ENCODE measurements at places on chromosomes 3 and 15. TPM values are rescaled to one million over a fixed set of nuclear protein-coding genes. Genes with fewer than 3 reads are reported as not detected.

AP3B2 gene
- 0.40 TPM for polyA plus RNA-seq

C3orf52 gene
- polyA plus RNA-seq = 4.4 TPM

RSL24D1 gene
- polyA plus RNA-seq = 114 TPM

TIPIN gene
- polyA plus RNA-seq = 11.7 TPM

WDR49 gene
- polyA plus RNA-seq = 0.21 TPM
